Large intestine (tissue), 12 donors: ENCODE measurements at places on chromosomes 1 and 21.

- no peaks in the 10 kb centered on the region for H3K4me1 ChIP-seq
- peaks cover 54% of the 10 kb centered on the region for H3K36me3 ChIP-seq
- no peak for DNase-seq
- no peaks in the 10 kb centered on the region for H3K27me3 ChIP-seq
- H3K27ac ChIP-seq: no peak overlapping the region
- no peak overlapping the region for H3K4me3 ChIP-seq
Observed at GRCh38 chr21:37164742-37165141, 91.7 kb downstream of the TTC3 start.

GRCh38 chr1:180130651-180131050, 24.0 kb upstream of the QSOX1 start:
- no peak overlapping the region for H3K4me3 ChIP-seq
- H3K27me3 ChIP-seq: peaks cover 2% of the 10 kb centered on the region
- no peaks in the 10 kb centered on the region for H3K36me3 ChIP-seq
- no peak for DNase-seq
- no peak overlapping the region for H3K27ac ChIP-seq
- H3K4me1 ChIP-seq: no peaks in the 10 kb centered on the region

GRCh38 chr1:117094841-117095604, 26.5 kb downstream of the TRIM45 start:
- DNase-seq: no peak
- peaks cover 5% of the 10 kb centered on the region for H3K4me1 ChIP-seq
- H3K4me3 ChIP-seq: no peak overlapping the region
- H3K27ac ChIP-seq: no peak overlapping the region
- no peaks in the 10 kb centered on the region for H3K27me3 ChIP-seq
- H3K36me3 ChIP-seq: peaks cover 35% of the 10 kb centered on the region

DNA sequence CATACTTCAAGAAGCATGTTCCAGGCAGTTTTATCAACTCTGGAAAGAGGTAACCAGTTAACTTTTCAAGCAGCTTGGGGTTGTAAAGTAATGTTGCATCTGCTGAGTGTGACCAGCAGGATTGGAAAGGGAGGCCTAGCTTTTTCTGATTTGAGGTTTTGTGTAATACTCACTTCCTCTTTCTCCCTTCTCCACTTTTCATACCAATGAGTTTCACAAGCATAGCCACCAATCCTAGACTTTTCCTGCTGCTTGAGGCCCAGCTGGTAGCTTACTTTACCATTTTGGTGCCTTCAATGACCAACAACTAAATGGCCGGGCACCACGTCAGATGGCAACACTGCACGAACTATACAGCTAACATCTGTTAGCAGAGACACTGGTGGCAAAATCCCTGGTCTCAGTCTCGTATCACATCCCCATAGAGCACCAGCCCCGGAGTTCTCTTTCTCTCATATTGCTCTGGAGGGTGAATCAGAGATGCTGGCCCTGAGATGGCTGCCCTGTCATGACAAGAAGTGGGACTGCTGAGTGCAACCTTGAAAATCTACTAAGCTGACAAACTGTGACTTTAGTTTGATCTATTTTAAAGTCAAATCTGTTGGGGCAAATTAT, 14.8 kb upstream of the GPR88 start:
- H3K27ac ChIP-seq: no peak overlapping the region
- H3K4me1 ChIP-seq: no peaks in the 10 kb centered on the region
- no peak for DNase-seq
- no peak overlapping the region for H3K4me3 ChIP-seq

GRCh38 chr1:57675776-57676175, 251.9 kb upstream of the DAB1 start:
- no peaks in the 10 kb centered on the region for H3K4me1 ChIP-seq
- no peak overlapping the region for H3K27ac ChIP-seq
- DNase-seq: no peak
- no peaks in the 10 kb centered on the region for H3K36me3 ChIP-seq
- H3K4me3 ChIP-seq: no peak overlapping the region

DNA sequence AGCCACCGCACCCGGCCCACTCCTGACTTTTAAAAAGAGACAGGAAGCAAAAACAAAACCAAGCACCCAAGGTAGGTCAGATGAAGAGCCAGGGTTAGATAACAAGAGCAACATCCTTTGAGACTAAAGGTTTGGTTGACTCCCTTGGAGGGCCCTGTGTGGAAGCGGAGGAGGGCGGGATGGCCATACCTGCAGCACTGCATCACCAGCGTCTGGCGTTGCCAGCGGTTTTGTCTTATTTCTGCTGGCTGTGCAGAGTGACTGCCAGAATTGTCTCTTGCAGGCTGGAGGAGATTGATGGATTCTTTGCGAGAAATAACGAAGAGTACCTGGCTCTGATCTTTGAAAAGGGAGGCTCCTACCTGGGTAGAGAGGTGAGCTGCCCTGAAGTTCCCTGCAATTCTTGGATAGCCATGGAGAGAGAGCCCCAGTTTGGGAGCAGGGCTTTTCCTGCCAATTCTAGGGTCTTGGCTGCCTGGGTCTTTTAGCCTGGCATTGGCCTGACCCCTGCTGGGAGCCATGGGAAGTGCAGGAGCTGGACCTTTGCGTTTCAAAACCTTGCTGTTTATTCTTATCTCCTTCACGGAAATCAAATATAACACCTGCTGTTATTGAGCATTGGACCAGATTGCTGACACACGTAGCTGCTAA, 24.0 kb downstream of the QSOX1 start:
- H3K27me3 ChIP-seq: no peaks in the 10 kb centered on the region
- H3K4me3 ChIP-seq: no peak overlapping the region
- no peak overlapping the region for H3K27ac ChIP-seq
- no peaks in the 10 kb centered on the region for H3K4me1 ChIP-seq
- peak; percentile 41 for DNase-seq
